Osteocyte (in vitro differentiated cells): ENCODE measurements at places on chromosomes 1 and 21. TPM values are rescaled to one million over a fixed set of nuclear protein-coding genes. Genes with fewer than 3 reads are reported as not detected.

GRCh38 chr1:85134583-85135391, 66.0 kb downstream of the SYDE2 start:
- no peaks in the 10 kb centered on the region for H3K27me3 ChIP-seq
- no peak for DNase-seq
- H3K4me1 ChIP-seq = no peaks in the 10 kb centered on the region
- H3K27ac ChIP-seq = no peak overlapping the region

- H3K27me3 ChIP-seq = no peaks in the 10 kb centered on the region
- peaks cover 20% of the 10 kb centered on the region for H3K4me1 ChIP-seq
- no peak for DNase-seq
- H3K36me3 ChIP-seq = no peaks in the 10 kb centered on the region
- H3K27ac ChIP-seq = no peak overlapping the region
Measured at GRCh38 chr1:43237121-43237520, 32.7 kb upstream of the TMEM125 start.

DNA sequence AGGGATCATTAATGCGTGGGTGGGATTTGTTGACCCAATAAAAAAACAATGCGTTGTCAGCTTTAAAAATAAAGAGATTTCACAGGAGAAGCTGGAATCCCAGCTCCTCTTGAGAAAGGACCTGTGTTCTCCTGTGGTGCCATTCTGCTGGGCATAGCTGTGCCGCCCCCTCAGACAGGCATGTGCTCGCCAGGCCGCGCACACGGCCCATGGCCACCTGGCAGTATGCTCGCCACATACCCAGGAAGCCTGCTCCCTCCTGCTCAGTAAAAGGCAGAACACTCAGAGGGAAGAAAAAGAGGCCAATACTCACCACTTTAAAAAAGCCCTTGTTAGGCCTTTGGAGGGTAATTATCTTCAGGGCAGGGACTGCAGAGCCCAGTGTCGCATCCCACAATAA, 13.1 kb downstream of the THAP3 start:
- no peak overlapping the region for H3K4me3 ChIP-seq
- H3K4me1 ChIP-seq = peaks cover 6% of the 10 kb centered on the region
- no peaks in the 10 kb centered on the region for H3K27me3 ChIP-seq
- H3K27ac ChIP-seq = no peak overlapping the region

DNA sequence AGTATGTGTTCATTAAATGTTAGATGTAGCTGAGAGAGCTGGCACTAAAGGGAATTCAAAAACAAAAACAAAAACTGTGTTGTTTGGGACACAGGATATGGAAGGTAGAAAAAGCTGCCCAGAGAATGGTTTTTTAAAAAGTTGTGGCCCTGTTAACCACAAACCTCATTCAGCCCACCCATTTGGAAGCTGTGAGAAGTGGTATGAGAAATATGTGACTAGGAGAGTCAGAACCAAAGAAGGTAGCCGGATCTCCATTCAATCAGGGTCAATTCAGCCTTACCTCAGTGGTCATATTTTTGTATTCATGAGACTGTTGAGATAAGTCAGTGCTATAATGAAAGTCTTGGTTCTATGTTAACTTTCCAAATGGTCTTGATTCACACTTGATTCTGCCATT, 29.8 kb upstream of the CACYBP start:
- DNase-seq = no peak
- H3K27ac ChIP-seq = no peak overlapping the region
- H3K27me3 ChIP-seq = no peaks in the 10 kb centered on the region
- peaks cover 3% of the 10 kb centered on the region for H3K36me3 ChIP-seq
- H3K4me3 ChIP-seq = no peak overlapping the region
- peaks cover 29% of the 10 kb centered on the region for H3K4me1 ChIP-seq

- no peaks in the 10 kb centered on the region for H3K27me3 ChIP-seq
- no peak overlapping the region for H3K4me3 ChIP-seq
- no peak for DNase-seq
- no peaks in the 10 kb centered on the region for H3K4me1 ChIP-seq
- no peak overlapping the region for H3K27ac ChIP-seq
- peaks cover 55% of the 10 kb centered on the region for H3K36me3 ChIP-seq
Measured at GRCh38 chr1:55107101-55107500, 67.8 kb downstream of the PCSK9 start.

- DNase-seq = no peak
- H3K27ac ChIP-seq = no peak overlapping the region
- peaks cover 13% of the 10 kb centered on the region for H3K36me3 ChIP-seq
Measured at GRCh38 chr1:17403081-17403480, 31.1 kb downstream of the PADI6 start.

- no peaks in the 10 kb centered on the region for H3K27me3 ChIP-seq
- no peak overlapping the region for H3K27ac ChIP-seq
- H3K36me3 ChIP-seq = peaks cover 23% of the 10 kb centered on the region
- DNase-seq = no peak
- H3K4me3 ChIP-seq = no peak overlapping the region
Measured at GRCh38 chr1:150072959-150073358, 5.4 kb downstream of the VPS45 start.

The CR1 gene
- not detected in 2 replicates for total RNA-seq

- H3K4me3 ChIP-seq = no peak overlapping the region
- H3K4me1 ChIP-seq = no peaks in the 10 kb centered on the region
- no peak for DNase-seq
- H3K27me3 ChIP-seq = no peaks in the 10 kb centered on the region
- no peaks in the 10 kb centered on the region for H3K36me3 ChIP-seq
- no peak overlapping the region for H3K27ac ChIP-seq
Measured at GRCh38 chr1:232844791-232845190, 39.6 kb downstream of the MAP10 start.

DNA sequence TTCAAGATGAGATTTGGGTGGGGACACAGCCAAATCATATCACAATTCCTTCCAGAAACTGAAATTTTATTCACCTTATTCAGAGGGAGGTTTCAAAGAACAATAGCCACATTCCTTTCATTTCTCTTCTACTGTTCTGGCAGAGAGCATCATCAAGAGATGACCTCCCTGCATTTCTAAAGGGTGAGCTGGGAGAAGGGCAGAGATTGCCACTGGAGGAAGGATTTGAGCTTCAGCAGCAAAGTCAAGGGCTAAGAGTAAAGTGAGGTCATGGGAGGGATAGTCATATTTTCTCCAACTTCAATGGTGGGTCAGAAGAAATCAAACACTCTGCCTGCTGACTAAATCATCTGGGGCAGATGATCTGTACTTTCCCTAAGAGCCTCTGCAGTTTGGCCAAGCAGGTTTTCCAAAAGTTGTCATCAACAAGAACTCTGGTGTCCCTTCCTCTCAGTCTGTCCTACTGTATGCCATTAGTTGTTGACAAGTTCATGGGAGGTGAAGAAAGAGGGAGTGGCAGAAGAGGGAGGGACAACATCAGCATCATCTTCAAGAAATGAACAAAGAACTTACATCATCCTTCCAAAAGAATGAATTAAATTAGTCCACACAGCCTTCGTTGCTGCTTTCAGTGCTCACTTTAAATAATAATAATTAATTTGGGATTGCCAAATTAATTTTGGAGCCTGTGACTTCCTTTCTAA, 298.3 kb downstream of the ASTN1 start:
- no peaks in the 10 kb centered on the region for H3K27me3 ChIP-seq
- no peak overlapping the region for H3K4me3 ChIP-seq
- DNase-seq = no peak
- no peaks in the 10 kb centered on the region for H3K4me1 ChIP-seq
- H3K36me3 ChIP-seq = no peaks in the 10 kb centered on the region

- H3K4me1 ChIP-seq = no peaks in the 10 kb centered on the region
- H3K27ac ChIP-seq = no peak overlapping the region
- H3K36me3 ChIP-seq = no peaks in the 10 kb centered on the region
- H3K27me3 ChIP-seq = peaks cover 11% of the 10 kb centered on the region
Measured at GRCh38 chr1:65844296-65844695, 51.6 kb downstream of the PDE4B start.

GRCh38 chr1:1758692-1759455, 19.4 kb downstream of the NADK start:
- no peaks in the 10 kb centered on the region for H3K27me3 ChIP-seq
- no peak overlapping the region for H3K27ac ChIP-seq
- H3K4me3 ChIP-seq = no peak overlapping the region
- no peaks in the 10 kb centered on the region for H3K4me1 ChIP-seq

- H3K4me1 ChIP-seq = peaks cover 31% of the 10 kb centered on the region
- H3K27me3 ChIP-seq = no peaks in the 10 kb centered on the region
- no peak overlapping the region for H3K27ac ChIP-seq
Measured at GRCh38 chr1:165695031-165695430, 3.3 kb downstream of the ALDH9A1 start.

The MRPL24 gene
- 52.6 and 55.8 TPM in 2 replicates for total RNA-seq

DNA sequence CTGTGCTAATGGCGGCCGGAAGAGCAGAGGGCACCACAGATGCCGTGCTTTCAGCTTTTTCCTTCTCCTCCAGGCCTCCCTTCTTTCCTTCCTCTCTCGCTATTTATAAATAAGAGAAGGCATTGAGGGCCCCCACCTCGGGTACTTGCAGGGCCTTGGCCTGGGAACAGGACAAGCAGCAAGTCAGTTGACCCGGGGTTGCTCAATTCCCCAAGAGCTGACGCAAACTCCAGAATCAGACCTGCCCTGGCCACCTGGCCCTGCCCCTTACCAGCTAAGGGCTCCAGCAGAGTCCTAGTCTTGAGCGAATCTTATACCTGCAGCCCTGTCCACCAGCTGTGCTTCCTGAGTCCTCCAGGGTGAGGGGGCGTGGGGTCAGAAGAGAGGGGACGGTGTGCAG, 13.5 kb downstream of the TNFRSF1B start:
- no peak overlapping the region for H3K4me3 ChIP-seq
- no peak for DNase-seq
- no peaks in the 10 kb centered on the region for H3K36me3 ChIP-seq

The CD58 gene
- total RNA-seq = 11.0 and 11.1 TPM in 2 replicates

The CALML6 gene
- total RNA-seq = 2.5 and 2.7 TPM in 2 replicates

- DNase-seq = no peak
- no peaks in the 10 kb centered on the region for H3K27me3 ChIP-seq
- H3K36me3 ChIP-seq = peaks cover 4% of the 10 kb centered on the region
- H3K27ac ChIP-seq = no peak overlapping the region
Measured at GRCh38 chr1:24830680-24831272, 85.5 kb downstream of the CLIC4 start.

GRCh38 chr1:27596261-27596660, 7.7 kb downstream of the AHDC1 start:
- peaks cover 5% of the 10 kb centered on the region for H3K4me1 ChIP-seq
- H3K27me3 ChIP-seq = no peaks in the 10 kb centered on the region
- no peak for DNase-seq
- H3K36me3 ChIP-seq = no peaks in the 10 kb centered on the region

GRCh38 chr1:10051656-10052055, 18.9 kb downstream of the UBE4B start:
- DNase-seq = no peak
- no peaks in the 10 kb centered on the region for H3K27me3 ChIP-seq
- H3K36me3 ChIP-seq = peaks cover 18% of the 10 kb centered on the region

DNA sequence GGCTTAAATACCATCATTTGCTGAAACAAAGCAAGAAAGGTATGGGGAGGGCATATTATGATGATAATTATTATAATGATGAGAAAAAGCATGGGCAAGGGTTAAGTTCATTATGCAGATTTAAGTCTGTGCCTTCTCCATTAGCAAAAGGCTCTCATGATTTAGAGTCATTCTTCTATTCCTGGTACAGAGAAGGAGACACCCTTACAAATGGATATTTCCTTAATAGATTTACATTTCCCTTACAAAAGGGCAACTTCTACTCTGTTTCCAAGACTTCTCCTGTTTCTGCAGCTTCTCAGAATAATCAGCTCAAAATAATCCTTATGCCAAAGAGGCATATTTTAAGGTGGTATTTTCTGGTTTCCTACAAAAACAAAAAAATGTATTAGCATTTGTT, 121.1 kb upstream of the CAMK1G start:
- H3K27ac ChIP-seq = no peak overlapping the region
- no peak overlapping the region for H3K4me3 ChIP-seq
- peaks cover 17% of the 10 kb centered on the region for H3K27me3 ChIP-seq

The HSD3B2 gene
- total RNA-seq = not detected in 2 replicates

The COL18A1 gene
- total RNA-seq = 515 and 555 TPM in 2 replicates

DNA sequence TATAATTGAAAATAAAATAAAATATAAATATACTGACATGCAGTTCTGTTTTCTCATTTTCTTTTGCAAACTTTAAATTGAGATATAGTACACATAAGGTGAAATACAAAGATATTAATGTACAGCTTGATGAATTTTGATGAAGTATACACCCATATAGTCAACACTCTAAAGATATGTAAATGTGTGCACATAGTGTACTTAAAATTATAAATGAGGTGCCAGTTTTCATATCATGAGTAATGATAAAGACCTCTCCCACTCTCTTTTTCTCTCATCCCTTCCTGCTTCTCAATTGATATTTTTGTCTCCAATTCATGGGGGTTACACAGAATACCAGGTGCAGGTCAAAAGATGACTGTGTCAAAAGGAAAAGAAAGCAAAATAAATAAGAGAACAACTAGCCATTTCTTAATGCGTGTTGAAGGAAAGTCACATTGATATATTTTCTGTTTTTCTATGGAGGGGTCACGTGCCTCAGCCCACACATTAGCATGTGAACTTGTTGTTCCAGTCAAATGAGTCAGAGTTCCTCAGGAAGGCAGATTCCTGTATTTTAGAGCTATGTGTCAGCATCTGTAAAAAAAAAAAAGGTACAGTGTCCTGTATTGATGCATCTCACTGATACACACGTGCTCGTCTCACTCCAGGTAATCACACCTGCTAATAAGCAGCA, 64.3 kb upstream of the HOOK1 start:
- H3K27me3 ChIP-seq = no peaks in the 10 kb centered on the region
- peaks cover 35% of the 10 kb centered on the region for H3K4me1 ChIP-seq
- peak overlapping the region; percentile 83 for H3K27ac ChIP-seq

DNA sequence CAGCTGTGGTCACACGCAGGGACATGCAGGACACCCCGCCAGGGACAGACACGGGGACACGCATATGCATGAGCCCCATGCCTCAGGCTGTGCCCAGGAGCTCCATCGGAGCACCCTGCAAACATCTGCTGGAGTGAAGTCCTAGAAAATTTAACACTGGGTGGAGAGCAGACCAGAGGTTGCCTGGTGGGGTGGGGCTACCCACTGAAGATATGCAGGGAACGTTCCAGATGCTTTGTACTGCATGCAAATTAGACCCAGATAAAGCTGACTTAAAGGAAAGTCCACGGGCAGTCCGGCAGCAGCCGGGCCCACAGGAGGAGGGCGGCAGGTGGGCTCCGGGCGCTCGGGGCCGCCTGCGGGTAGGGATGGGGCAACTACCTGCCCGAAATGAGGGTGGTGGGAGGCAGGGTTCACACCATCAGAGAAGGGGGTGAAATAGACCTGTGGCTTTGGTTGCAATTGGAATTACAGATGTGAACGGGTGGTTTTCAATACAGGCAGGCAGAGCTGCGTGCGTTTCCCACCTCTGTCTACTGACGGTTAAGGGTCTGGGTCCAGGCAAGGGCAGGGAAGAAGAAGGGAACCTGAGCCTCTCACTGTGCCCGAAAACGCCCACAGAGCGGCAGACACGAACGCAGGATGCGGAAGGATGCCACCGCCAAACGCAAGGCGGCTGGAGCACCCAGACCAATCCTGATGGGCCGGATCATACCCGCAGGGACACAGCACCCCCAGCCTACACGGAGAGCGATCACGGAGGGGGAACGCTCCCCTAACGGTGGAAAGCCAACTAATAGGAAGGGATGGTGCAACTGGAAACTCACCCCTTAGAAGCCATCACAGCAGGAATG, 21.0 kb downstream of the CFAP74 start:
- no peaks in the 10 kb centered on the region for H3K36me3 ChIP-seq
- H3K4me1 ChIP-seq = no peaks in the 10 kb centered on the region
- no peaks in the 10 kb centered on the region for H3K27me3 ChIP-seq
- no peak overlapping the region for H3K4me3 ChIP-seq
- H3K27ac ChIP-seq = no peak overlapping the region

- H3K27ac ChIP-seq = no peak overlapping the region
- H3K27me3 ChIP-seq = peaks cover 15% of the 10 kb centered on the region
- peaks cover 4% of the 10 kb centered on the region for H3K4me1 ChIP-seq
- DNase-seq = no peak
- H3K36me3 ChIP-seq = no peaks in the 10 kb centered on the region
Measured at GRCh38 chr1:206578068-206578977, 33.9 kb downstream of the EIF2D start.
